Gastroesophageal sphincter (tissue), 4 donors: ENCODE measurements at places on chromosomes 6 and 20. TPM values are rescaled to one million over a fixed set of nuclear protein-coding genes. Genes with fewer than 3 reads are reported as not detected.
A peak's percentile ranks its signal among the peaks of the same experiment; 100 is the strongest.

DNA sequence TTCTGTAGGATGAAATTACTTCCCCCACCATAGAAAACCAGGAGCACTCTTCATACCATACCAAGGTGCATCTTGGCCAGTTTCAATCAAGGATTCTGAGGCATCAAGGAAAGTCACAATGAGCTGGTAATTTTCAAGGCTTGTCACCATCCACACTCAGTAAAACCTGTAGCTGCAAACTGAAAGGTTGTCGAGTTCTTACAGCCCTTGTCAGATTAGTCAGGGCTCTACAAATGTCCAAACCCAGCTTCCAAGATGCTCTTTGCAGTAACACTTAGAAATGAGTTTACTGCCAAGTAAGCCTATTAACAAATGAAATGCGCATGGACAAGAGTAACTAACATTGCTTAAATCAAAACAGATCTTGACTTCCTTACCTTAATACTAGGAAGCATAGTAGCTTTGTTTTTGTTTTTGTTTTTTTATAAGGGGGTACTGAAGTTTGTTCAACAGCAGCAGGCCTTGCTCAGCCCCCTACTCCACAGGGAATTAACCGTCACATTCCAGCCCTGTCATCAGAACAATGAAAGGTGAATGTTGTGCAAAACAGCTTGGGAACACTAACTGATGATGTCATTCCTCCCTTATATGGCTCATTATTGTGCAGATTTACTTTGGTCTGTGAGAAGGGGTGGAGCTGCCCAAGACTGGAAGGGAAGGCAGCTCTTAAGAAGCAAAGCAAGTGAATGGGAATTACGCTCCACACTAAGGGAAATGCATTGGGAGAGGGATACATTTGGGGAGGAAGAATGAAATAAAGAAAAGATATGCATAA is 49.9 kb upstream of the TMEM30A start:
- peak; percentile 91 for ATAC-seq

DNA sequence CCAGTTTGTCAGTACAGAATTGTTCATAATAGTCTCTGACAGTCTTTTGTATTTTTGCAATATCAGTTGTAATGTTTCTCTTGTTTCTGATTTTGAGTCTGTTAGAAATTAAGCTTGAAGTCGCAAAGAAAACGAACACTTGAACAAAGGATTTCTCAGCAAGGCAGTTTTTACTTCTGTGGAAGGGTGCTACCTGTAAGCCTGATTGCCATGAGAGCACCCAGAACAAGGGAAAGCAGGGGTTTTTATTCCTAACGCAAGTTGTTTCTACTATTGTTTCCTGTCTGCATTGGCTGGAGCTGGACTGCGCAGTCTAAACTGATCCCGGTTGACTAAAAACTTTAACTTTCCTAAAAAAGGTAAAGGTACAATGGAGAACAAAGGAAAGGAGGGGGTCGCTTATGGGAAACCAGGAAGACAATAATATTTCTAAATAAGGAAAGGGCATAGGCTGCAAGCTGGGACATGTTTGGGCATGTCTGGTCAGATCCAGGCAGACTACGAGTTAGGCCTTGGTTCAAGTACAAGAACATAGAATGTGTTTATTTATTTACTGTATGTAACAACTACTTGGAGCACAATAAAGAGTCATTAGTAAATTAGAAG is 28.5 kb downstream of the HLA-B start:
- no peak for ATAC-seq

DNA sequence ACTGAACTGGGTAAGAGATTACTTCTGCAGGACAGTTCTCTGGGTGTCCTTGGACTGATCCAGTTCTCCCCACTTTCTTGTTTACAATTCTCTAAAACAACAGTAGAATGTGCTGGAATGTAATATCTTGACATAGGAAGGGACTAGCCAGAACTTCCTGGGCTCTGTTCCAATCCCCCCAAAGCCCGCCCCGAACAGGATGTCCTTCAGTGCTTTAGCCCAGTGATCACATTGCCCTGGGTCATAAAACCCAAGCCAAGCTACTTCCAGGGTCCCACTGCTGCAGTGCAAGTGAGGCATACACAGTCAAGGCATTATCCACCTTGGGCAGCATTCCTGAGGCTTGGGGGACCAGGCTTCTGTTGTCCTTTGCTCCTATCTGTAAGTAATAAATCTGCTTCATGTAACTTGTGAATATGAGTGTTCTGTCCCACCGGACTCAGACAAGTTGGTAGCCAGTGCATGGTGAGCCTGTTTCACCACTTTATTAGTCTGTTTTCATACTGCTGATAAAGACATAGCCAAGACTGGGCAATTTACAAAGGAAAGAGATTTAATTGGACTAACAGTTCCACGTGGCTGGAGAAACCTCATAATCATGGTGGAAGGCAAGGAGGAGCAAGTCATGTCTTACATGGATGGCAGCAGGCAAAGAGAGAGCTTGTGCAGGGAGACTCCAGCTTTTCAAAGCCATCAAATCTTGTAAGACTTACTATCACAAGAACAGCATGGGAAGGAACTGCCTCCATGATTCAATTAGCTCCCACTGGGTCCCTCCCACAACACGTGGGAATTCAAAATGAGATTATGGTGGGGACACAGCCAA is 23.5 kb downstream of the FITM2 start:
- no peak for ATAC-seq

DNA sequence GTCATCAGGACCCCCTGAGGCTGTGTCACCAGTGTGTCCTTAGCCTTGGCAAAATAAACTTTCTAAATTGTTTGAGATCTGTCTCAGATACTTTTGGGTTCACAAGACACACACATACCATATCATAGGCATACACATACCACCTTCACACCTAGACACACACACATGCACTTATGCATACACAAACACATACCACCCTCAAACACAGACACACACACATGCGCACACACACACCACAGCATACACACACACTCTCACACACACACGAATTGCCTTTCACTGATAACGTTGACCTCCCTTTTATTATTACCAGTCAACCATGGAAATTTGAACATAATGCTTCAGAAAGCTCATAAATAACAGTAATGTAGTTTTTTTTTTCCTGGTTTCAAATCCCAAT is 108.6 kb upstream of the MYLIP start:
- ATAC-seq: no peak

- ATAC-seq: no peak
Observed at GRCh38 chr6:154127657-154128056, 88.6 kb downstream of the OPRM1 start.

DNA sequence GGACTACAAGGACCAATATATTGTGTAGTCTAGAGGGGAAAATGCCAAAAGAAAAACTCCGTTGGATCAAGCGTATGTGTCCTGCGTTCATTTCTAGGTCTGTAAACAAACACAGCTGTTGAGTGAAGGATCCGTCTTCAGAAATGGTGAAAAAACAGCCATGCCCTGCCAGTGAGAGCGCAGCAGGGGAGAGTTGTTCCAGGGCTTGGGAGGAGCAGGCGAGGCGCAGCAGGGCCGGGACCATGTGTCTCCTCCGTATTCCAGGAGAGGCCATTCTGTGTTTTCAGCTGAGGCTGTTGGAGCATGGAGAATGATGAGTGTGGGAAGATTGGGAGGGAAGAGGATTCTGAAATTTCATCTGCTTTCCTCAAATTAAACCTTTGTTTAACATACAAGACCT is 38.0 kb downstream of the BMP6 start:
- no peak for ATAC-seq

- ATAC-seq: no peak
Observed at GRCh38 chr6:21972516-21972915, 324.3 kb downstream of the PRL start.

GRCh38 chr6:11248974-11249761 is 16.7 kb upstream of the NEDD9 start:
- no peak for ATAC-seq

DNA sequence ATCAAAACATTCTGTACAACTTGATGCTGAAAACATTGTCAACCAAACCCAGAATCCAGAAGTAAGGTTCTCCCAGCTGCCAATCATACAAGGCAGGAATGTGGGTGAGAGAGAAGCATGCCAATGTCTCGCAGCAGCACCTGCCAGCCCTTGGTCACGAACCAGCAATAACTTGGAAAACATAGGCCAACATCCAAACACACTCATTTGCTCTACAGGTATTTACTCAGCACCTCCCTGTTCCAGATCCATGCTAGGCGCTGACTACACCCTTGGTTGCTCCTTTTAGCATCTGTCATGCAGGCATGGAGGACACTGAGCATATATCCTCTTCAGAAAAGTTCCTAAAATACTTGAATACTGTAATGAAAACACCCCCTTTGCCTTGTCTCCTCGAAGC is 63.6 kb downstream of the FAXC start:
- no peak for ATAC-seq

DNA sequence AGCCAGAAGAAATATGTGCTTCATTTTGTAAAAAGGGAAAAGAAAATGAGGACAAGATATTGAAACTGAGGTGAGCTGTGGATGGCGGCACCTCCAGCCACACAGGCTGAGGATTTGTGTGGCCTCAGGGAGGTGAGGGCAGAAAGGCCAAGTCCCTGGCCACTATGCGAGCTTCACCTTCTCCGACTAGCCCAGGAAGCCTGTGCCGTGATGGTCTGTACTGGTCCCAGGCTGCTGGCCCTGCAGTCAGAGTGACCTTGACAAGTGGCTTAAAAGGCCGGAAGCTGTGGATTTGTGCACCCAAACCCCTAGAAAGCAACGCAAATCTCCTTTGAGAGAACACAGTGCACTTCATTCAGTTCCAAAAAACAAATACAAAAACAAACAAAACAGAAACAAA is 48.1 kb downstream of the WDR27 start:
- ATAC-seq: no peak

- no peak for ATAC-seq
Observed at GRCh38 chr20:51470907-51471411, 71.6 kb downstream of the NFATC2 start.

GRCh38 chr20:36862857-36863668 is 12.9 kb upstream of the TLDC2 start:
- peak; percentile 1 for ATAC-seq

DNA sequence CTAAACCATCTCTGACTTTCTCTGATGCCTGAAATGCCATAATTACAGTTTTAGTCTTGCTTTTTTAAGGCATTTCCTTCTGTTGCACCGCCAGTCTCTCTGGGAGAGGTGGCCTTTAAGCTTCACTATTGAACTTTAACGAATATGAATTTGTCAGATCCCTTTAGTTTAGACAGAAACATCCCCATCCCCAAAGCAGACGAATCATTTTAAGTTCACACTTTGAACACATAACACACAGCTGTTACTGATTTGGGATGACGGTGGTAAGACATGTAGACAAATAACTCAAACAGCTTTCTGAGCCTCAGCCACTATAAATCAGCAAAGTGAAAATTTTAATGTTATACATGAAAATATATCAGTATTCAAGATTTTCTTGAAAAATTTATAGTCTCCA is 7.2 kb upstream of the IPCEF1 start:
- no peak for ATAC-seq

DNA sequence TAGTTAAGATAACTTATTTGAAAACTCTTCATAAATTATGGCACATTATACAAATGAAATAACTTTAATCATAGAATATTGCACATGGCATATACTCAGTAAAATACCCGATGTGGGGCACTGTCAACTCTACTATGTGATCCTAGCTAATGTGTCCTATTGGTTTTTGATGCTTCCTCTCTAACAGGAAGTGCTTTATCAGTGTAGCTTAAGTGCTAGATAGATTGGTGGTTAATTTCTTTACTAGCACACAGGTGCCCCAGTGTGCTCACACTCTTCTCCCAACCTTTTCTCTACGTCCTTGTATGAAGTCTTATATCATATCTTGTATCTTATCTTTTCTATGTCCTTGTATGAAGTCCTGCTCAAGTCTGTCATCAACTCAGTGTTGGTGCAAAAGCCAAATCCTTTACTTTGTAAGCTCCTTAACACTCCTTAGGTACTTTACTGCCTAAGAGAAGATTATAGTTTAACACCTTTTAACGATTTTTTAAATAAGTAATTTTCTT is 358.9 kb downstream of the CENPW start:
- ATAC-seq: no peak

- ATAC-seq: no peak
Observed at GRCh38 chr20:59020938-59021551, 1.8 kb downstream of the TUBB1 start.

- ATAC-seq: peak; percentile 7
Observed at GRCh38 chr6:43052842-43053544, 658 bp downstream of the CUL7 start.

DNA sequence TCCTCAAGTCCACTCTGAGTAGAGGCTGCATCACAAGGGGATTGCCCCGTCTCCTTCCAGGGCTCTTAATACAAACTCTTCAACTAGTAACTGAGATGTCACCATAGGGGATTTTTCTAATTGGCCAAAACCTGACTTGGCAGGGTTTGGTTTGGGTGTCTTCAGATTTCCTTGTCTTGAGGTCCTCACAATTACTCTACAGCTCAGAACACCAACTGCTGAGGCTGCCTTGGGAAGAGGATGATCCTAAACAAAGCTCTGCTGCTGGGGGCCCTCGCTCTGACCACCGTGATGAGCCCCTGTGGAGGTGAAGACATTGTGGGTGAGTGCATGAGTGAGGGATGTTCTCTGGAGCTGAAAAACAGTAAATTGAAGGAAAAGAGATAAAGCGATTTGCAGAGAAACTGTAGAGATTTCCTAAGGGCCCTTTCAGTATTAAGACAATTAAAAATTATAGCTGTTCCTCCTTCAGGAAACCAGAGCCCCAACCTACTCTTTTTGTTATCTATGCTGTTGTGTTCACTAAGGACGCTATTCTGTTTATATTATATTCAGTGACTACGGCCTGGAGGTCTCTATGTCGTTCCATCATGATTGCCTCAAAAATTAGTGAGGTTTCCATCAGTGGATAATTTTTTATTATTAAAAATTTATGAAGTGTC is at the start of gene HLA-DQA1:
Gene HLA-DQA1, plus strand, starts transcription at position 188 of the 662 bp plus-strand sequence. Its CDS starts 53 bp downstream, at position 241.
- ATAC-seq: peak; percentile 22

The DBNDD2 gene
- total RNA-seq: 84.9 TPM

The INSM1 gene
- total RNA-seq: not detected

The EEF1A2 gene
- 3.2 TPM for total RNA-seq

The MAP7 gene
- total RNA-seq: 4.0 TPM
